AG09309 (cell line): ENCODE measurements at places on chromosomes 3 and 15.

DNA sequence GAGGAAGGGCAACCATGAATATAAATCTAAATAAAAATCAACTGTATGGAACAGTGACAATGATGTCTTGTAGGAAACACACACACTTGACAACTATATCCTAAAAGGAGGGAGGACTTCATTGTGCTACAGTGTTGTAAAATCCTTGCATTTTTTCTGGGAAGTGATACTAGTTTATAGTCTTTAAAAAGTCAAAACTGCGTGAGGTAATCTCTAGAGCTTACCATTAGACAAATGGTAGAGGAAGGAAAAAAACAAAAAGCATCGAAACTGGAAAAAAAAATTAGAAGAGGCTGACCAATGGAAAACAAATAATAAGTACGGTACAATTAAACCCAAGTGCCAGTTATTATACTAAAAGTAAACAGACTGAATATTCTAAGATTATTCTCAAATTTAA is 38.7 kb downstream of the CHSY1 start:
- DNase-seq, result no peak

GRCh38 chr3:42425736-42426407 is 15.5 kb upstream of the LYZL4 start:
- DNase-seq, result no peak

DNA sequence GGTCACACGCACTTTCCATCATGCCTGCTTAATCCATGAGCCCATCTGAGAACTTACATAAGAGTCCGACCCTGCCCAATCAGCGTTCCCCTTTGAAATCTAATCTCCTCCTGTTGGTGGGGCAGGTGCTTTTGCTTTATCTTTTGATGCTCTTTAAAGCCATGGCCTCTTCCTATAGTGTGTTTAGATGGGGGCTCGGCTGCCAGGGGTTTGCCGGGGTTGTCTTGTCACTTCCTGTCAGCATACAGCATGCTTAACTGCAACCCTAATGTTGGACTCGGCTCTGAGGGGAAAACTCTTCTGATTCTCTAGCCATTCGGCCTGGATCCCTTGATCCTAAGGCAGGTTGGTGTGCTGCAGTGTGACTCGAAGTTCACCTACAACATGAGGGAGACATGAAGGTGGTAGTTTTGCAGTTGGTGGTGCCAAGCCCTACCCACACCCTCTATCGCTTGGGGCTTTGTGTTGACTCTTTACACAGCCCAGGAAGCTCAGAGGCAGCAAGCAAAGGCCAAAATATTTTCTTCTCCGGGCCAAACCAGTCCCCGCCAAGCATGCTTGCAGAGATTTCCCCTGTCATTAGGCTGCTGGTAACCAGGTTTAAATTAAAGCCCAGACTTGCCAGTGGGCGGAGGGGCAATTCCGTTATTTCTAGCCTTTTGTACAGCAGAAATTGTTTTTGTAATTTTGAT is 218.7 kb downstream of the FEZF2 start:
- no peak for DNase-seq

- no peak for DNase-seq
Measured at GRCh38 chr3:193942516-193943055, 193.4 kb upstream of the HES1 start.

DNA sequence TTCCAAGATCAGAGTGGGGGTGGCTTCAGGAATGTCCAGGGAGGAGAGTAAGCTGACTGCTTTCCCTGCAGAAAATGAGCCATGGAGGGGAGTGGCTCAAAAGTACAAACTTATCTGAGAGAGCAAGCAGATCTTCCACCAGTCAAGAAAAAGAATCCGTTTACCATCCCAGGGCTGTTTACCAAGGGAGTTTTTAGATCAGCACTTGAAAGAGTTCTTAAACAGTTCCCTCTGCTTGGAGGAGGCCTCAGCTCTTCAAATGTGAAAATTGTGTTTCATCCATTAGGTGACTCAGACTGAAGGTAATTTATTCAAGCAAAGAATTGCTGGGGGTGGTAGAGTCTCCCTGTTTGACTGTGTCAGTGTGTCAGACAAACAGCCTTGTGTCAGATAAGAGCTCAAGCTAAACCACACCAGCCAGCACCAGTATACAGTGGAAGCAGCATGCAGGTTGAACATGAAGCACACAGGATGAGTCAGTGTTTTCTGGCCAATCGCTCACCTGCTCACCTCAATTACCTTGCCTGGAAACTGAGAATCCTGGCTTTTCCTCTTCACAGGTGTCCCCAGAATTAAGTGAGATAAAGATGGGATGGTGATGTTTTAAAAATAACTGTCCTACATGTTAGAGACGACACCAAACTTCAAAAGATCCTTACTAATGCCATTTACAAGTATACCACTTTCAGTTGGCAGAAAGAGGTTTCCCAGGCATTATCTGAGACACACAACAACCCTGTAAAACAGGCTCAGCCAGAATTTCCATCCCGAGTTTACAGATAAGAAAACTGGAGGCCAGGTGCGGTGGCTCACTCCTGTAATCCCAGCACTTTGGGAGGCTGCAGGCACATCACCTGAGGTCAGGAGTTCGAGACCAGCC is 21.7 kb downstream of the SH3BP5 start:
- DNase-seq, result no peak

- peak; percentile 53 for DNase-seq
Measured at GRCh38 chr15:35450492-35450891, 95.5 kb downstream of the DPH6 start.

- no peak for DNase-seq
Measured at GRCh38 chr3:130414457-130414856, 69.0 kb downstream of the COL6A5 start.

- DNase-seq, result no peak
Measured at GRCh38 chr15:25178835-25179672, 224.3 kb downstream of the SNRPN start.

- no peak for DNase-seq
Measured at GRCh38 chr15:49122541-49123062, 32.8 kb downstream of the COPS2 start.

- no peak for DNase-seq
Measured at GRCh38 chr3:108093616-108094015, 2.8 kb upstream of the CD47 start.

DNA sequence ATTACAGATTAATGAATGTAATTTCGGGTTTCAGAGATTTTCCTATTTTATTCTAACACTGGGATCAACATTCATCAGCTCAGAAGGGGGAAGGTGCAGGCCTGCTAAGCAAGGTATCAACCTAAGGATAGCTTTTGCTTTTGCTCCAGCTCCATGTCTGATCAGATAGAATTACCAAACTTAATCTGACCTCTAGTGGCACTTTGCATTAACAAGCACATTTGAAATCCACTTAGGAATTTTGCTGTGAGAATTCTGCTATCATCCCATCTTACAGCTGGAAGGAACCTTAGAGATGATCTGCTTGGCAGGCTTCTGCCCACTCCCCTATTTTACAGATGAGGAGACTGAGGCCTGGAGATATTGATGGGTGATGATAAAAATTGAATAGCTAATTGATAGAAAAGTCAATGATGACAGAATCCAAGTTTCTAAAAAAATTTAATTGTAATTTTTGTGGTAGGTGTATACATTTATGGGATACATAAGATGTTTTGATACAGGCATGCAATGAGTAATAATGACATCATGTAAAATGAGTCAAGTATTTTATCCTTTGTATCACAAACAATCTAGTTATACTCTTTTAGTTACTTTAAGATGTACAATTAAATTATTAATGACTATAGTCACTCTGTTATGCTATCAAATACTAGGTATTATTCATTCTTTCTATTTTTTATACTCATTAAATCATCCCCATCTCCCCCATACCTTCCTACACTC is 209.2 kb upstream of the ZPLD1 start:
- DNase-seq, result peak; percentile 45

DNA sequence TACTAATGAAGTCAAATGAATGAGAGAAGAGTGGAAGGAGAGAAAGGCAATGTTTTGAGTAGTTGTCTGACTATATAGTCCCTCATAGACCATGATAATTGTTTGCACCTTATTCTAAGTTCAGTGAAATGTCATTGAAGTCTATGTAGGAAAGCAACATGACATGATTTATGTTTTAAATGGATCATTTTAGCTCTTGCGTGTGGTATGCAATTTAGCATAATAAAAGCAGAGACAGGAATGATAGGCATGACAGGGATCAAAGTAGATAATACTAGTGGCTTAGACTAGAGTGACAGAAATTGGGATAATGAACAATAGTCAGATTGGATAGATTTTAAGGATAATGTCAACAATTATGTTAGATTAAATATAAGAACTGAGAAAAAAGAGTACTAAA is 132.5 kb downstream of the PYDC2 start:
- DNase-seq, result no peak

- DNase-seq, result no peak
Measured at GRCh38 chr3:161096771-161097367, 8.3 kb downstream of the B3GALNT1 start.

DNA sequence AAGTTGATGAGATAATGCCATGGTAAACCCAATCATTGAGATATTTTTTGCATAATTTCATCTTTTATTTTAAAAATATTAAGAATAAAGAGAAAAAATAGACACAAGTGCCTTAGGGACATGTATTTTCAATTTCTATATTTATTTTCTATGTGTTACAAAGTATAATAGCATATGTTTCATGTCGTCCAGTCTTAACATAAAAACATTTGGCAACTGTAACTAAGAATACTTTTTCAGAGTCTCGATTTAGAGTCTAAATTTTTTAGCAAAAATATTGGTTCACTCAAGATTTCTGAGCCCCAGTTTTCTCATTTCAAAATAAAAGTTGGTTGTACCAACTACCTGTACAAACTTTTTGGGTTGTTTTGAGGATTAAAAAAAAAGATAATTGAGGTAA is 511.4 kb upstream of the ZNF385D start:
- no peak for DNase-seq

DNA sequence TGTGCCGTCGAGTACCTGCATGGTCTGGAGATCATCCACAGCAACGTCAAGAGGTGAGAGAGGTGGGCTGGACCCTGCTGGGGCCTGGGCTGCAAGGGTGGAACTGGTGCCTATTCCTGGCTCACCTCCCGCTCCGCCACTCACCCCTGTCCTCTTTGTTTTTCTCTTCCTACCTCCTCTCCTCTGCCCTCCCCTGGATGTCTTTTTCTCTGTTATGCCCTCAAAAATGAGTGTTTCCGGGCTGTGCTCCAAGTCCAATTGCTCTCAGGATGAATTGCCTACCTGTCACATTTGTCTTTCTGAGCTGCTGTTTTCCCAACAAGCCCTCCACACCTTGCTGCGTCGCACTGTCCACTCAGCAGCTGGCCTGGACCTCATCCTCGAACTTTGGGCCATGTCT is 28.5 kb upstream of the TATDN2 start:
- DNase-seq, result no peak

DNA sequence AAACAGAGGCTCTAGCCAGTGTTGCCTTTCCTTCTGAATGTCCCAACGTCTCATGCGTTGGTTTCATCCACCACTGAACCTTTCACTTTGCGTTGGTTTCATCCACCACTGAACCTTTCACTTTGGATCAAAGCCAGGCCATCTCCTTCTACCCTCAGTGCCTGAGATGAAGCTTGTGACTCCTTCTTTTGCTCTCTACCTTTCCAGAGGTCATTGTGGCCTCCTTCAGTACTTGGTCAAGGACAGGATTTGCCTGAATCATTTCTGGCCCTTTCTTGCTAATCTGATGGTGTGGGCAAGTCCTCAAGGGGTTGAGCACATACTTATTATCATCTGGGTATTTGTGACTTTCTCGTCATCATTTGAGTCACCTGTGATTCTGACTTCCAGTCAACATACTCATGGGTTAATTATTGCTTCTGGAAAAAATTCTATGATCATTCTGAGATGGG is 50.0 kb downstream of the SELENOT start:
- no peak for DNase-seq

- DNase-seq, result no peak
Measured at GRCh38 chr3:28751864-28752263, 403.2 kb upstream of the AZI2 start.

DNA sequence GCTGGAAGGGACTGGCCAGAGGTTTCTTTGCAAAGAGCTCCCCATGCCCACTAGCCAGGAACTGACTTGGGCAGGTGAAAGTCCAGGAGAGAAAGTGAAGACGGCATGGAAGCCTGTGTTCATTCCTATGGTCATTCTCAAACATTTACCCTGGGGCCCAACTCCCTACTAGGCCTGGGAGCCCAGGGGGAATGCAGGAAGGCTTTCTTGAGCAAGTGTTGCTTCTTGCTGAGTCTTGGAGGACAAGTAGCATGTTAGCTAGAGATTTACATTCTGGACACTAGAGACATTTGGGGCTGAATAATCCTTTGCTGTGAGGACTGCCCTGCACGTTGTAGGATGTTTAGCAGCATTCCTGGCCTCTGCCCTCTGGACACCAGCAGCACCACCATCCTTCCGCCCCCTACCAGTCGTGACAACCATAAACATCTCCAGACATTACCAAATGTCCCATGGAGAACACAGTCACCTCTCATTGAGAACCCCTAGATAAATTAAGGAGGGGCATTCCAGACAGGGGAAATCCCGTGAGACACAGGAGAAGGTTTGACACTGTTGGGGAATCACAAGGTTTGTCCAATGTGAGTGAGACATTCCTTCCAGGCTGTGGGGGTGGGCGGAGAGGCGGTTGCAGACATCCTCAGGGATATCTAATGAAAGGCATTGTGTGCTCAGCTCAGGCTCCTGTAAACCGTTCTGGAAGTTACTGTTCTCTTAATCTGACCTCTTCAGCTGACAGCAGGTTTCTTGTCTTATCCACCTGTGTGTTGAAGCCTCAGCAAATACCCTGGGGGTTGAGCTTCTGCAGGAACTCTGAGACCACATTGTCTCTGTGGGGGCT is 236.2 kb downstream of the TLE3 start:
- DNase-seq, result no peak

- no peak for DNase-seq
Measured at GRCh38 chr3:174938102-174938501, 79.0 kb downstream of the NAALADL2 start.

DNA sequence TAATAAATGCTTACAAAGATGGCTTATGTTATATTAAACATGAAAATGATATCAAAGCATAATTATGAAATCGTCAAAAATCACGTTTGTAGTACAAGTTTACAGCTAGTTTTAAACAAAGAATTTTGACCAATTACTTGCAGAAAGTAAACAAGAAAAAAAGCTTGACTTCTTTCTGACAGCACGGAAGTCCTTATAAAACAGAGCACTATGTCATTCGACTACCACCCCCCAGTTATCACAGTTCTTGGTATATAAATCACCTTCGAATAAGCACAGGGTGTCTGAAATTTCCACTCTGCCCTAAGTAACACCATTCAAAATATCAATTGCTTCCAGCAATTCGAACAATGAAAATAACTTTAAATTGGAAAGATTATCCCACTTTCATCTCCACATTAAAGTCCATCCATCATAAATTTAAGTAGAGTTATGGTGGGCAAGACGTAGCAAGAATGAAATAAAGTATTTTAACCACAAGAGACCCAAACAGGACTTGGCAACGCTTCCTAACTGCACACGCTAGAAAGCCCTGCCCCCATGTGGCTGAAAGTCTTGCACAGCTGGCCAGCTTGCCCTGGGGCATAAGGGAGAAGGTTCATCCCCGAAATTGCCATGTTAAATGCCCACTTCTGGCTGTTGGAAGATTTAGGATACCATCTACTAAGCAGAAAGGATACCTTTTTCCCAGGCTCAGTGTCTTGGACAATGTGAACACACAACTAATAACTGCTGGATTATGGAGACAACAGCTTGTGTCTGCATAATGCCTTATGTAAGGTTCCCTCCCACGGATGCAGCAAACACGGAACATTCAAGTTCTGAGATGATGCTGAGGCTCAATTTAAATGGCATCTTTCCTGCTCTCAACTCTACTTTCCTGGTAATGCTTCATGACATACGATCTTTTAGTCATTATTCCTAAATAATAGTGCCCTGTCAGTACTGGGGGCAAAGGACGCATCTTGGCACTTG is 116.4 kb upstream of the TJP1 start:
- DNase-seq, result no peak
